ENCODE measurements at places on chromosomes 12 and 14.

- no peak for DNase-seq
Observed at GRCh38 chr14:21617614-21618013, 17.1 kb downstream of the OR10G2 start.

GRCh38 chr14:39310051-39310450 lies 76.3 kb downstream of the MIA2 start:
- no peak for DNase-seq

DNA sequence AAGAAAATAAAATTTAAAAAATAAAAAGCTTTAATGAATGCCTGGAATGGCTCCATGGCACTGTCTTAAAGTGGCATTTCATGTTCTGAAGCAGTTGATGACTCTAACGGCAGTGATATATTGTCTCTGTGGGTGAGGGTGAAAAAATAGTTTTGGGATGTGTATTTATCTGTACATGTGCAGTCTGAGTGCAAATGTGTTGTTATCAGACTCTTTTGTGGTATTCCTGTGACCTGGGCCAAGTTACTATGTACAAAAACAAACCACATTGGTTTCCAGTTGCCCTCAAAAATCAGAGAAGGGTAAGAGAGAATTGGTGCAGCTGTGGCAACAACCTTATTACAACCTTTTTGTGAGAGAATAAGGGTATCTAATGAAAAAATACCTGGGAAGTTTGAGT lies 81.7 kb upstream of the CCDC91 start:
- peak; percentile 68 for DNase-seq

DNA sequence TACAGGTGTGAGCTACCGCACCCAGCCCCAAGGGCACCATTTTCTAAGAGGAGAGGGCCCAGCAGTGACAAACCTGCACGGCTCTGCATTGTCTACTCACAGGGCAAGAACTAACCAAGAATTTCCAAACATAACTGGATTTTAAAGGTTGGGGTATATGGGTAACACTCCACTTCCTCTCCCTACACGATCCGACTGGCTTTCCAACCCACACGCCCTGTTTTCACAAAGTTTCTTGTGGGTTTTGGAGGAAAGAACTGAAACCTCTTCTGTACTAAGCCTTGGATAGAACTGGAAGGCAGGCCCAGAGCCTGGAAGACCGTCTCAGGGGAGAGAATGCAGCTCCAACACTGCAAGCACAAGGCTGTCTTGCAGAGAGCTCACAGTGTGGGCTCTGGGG lies 24.9 kb downstream of the SNRNP35 start:
- DNase-seq = no peak

DNA sequence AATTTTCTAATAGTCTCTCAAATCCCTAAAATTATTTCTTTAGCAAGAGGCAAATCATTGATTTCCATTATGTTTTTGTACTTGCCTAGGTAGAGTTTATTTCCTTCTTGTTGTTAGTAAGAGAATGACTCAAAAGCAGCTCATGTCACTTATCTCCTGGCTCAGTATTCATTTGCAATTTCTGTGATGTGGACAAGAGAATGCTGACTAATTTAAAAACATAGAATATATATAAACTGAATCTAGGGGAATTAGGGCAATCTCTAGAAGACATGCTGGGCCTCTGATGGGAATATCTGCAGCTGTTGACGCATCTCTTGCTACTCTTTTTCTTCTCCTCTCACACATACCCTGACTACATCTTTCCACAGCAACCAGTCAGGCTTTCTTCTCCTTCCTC lies 130.8 kb upstream of the PRKD1 start:
- no peak for DNase-seq

DNA sequence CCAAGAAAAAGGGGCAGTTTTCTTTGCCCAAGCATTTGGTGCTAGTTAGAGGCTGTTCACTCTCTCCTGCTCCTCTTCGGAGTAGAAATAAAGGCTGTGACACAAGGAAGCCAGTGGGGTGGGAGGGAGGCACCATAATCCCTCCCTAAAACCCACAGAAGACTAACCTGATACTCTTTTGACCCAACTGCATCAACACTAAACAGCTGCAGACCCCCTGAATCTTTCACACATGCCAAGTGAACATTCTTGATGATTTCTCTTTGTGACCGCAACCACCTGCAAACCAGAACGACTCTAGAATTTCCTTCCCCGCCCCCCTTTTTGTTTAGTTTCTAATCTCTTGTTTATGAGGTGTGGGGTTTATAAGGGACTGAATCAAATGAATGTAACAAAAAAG lies 175.8 kb upstream of the BCL2L14 start:
- DNase-seq = no peak

DNA sequence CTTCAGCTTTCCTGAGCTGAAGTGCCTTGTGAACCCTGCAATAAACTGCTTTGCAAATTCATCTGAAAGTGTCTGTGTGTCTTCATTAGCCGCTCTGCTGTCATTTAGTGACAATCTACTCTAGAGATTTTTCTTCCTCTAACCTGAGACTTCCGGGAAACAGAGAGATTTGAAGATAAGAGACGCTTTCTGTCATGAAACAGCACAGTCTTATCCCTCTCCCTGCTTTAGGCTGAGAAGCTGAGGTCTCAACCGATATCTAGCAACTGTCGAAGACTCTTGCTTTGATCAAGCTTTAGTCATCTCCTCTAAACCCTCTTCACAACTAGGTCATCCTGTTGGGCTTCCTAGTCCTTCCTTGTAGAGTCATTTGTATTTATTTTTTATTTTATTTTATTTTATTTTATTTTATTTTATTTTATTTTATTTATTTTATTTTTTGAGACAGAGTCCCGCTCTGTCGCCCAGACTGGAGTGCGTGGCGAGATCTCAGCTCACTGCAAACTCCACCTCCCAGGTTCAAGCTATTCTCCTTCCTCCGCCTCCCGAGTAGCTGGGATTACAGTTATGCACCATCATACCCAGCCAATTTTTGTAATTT lies 1.2 kb downstream of the RNASE2 start:
- DNase-seq = no peak

- DNase-seq = peak; percentile 89
Observed at GRCh38 chr12:49428793-49429192, 61.5 kb downstream of the SPATS2 start.

- no peak for DNase-seq
Observed at GRCh38 chr12:110591451-110592051, 8.4 kb upstream of the PPTC7 start.

DNA sequence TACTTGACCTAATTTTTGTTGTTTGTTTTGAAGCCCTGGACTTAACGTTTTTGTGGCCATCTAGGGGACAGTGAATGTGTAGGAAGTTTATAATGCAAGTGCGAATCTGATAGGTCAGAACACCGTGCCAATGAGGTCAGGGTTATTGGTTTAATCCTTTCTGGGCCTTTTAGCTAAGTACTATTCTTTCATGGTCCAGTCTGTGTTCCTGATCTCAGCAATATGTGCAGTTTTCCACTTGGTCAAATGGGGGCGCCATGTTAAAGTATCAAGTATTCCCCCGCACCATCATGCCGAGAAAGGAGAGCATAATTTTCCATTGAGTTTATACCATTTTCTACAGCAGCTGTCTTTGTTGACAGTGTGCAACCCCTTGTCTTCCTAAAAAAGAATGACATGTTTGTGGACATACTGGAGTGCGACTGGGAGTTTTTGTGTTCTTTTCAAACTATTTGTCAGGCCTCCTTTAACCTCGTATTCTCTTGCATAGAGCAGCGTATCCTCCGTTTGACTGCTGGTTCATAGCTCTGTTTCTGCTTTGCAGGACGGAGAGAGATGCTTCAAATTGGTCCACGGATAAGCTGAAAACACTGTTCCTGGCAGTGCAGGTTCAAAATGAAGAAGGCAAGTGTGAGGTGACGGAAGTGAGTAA lies 1.3 kb downstream of the AHSA1 start:
- peak; percentile 20 for DNase-seq

DNA sequence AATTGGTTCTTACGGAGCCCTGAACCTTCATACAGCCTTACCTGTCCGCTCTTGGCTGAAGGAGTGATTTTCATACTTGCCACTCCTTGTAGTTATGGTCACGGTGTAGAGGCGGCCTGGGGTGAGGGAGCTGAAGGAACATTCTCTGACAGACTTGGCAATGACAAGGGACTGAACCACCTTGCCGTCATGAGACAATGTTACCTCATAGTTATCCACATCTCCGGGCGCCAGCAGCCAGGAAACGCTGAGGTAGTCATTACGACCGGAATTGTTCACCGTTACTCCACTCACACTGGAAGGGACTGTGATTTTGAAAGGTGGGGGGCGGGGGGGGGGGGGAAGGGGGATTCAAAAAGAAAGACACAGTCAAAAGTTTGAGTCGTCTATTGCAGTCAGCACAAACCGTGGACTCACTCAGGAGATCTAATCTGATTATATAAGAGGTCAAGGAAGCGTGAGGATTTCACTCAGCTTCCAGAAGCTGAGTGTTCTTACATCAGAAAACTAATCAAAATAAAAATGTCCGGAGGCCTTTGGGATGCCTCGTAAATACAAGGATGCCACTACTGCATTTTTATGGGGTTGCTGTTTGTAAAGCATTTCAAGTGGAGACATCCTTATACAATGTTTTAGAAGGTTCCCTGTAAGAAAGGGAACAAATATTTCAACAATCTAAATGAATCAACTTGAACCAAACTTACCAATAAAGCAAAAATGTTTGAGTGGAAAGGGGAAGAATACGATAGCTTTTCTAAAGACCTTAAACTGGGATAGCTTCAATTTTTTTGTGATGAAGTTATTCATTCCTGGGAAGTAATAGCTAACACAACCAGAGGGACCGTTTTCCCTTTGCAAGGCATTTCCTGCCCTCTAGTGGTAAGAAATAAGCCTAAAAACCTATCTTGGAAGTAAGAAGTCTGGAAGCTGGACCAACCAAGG lies 60.6 kb downstream of the PTPRB start:
- DNase-seq = peak; percentile 67

DNA sequence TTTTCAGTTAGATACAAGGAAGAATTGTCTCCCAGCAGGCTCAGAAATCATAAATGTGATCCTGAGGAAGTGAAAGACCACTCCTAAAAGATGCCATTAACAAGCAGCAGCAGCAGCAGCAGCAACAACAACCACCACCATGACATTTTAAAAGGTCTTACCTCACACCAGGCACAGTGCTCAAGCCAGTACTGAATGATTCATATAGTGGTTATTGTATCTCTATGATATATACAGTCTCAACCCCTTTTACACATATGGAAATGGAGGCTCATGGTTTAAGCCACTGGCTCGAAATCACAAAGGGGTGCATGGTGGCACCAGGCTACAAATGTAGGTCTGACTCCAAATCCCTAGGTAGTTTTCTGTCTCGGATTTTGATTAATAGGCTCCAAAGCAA lies 126.9 kb downstream of the KTN1 start:
- DNase-seq = no peak

GRCh38 chr12:132685400-132685799 lies 1.7 kb downstream of the POLE start:
- DNase-seq = no peak

DNA sequence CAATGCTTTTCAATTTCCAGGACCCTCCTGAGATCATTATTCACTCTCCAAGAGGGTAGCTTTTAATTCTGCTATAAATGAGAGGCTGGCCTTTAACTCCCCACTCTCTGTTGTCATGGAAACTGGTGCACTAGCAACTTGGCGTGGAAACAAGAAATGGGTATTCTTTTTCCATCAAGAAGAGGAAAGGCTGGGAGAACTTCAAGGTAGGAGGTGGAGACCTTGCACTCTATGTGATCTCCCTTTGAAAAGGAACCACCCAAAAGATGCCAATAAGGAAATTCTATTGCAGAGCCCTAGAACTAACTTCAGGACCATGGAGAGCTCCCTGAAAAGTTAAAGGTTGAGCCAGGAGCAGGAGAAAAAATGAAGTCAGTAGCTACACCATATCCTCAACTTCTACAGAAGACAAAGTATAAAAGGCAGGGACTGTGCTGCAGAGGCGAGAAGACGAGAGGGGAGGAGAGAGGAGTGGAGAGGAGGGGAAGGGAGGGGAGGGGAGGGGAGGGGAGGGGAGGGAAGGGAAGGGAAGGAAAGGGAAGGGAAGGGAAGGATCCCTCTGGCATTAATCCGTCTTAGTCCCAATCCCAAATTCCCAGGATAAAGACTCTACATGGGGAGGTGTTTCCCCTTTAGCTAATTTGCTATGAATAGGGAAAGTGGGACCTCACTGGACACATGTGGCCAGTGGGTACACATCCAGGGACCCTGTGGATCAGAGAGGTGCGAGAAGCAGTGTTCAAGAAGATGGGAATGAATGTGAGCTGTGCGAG lies 46.7 kb upstream of the FICD start:
- DNase-seq = peak; percentile 26

- DNase-seq = no peak
Observed at GRCh38 chr14:80447392-80447791, 236.1 kb upstream of the DIO2 start.

DNA sequence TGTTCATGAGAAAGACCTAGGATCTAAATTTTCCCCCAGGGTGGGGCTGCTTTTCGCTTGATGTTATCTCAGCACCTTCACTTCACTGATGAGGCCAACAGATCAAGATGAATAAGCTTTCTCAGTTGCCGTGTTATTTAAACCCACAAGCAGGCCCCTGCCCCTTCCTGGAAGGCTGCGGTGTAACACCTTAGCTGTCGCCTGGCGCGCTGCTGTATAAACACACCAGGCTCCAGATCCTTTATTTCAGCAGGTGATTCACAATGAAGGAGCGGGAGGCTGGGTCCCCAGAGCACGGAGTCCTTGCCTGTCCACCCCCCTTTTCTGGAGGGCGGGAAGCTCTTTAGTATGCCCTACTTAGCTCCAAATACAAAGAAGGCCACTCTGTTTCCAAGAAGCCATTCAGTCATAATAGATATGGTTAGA lies 515.4 kb downstream of the FUT8 start:
- no peak for DNase-seq

DNA sequence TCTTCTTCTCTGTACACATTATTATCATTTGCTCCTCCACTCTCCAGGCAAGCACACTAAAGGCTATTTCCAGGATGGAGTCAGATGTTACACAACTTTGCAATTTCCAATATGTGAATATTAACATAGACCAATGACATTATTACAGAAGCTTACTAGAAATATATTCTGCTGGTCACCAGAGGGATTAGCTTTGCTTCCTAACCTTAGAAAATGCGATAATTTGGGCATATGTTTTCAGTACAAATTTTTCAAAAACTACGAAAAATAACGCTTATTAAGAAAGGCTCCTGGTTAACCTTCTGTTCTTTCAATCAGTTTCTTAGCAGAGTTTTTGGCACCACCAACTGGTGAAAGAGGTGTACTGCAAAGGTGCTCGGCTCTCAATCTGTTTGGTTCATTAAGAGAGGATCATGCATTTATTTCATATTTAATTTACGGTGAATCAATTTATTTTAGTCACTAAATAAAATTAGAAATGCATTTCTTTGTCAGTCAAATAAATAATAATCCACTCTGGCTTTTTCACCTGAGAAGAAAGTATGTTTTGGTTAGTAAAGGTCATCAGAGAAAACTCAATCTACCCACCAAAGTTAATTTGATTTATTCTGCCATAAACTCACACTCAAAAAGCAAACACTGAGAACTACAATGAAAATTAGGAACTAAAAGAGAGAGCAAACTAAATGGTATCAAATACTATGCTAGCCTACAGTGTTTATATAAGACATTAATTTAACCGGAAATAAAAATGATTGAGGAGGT lies 39.2 kb downstream of the EFCAB11 start:
- DNase-seq = peak; percentile 44

DNA sequence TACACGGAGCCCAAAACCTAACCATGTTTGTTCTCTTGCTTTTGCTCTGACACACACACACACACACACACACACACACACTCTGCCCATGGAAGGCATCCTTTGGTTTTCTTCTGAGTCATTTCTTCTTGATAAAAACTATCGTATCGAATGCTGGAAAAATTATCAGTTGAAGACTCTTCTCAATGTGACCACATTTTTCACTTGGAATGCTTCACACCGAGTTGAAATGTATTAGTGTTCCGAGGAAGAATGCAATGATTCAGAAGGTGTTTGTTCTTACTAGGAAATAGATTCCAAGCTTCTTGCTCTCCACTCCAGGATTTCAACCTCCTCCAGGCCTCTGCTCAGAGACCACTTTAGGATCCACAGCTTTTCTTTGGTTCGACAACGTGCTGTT lies 226.3 kb downstream of the MON2 start:
- DNase-seq = peak; percentile 96

Measured in NCI-H226 (cell line).